ENCODE measurements at places on chromosomes 12 and 14.

DNA sequence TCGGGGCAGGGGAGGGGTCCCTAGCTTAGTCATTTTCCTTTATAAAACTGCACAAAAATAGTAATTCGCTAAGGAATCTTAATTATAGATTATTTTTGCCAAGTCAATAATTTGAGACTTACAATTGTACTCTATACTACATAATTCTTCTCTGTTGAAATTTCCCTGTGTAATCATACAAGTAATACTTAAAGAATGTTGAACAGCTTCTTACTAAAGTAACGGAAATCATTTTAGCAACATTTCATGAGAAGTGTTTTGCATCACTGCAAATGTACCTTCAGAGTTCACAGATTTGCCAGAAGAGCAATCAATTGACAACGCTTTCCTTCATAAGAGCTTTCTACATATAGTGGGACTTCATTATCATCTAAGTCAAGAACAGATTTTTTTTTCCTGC lies 7.9 kb upstream of the GNG2 start:
- no peak for DNase-seq

GRCh38 chr14:31712244-31713127 lies 151.3 kb downstream of the NUBPL start:
- DNase-seq: no peak

- DNase-seq: no peak
Observed at GRCh38 chr12:92132288-92132687, 13.4 kb downstream of the BTG1 start.

DNA sequence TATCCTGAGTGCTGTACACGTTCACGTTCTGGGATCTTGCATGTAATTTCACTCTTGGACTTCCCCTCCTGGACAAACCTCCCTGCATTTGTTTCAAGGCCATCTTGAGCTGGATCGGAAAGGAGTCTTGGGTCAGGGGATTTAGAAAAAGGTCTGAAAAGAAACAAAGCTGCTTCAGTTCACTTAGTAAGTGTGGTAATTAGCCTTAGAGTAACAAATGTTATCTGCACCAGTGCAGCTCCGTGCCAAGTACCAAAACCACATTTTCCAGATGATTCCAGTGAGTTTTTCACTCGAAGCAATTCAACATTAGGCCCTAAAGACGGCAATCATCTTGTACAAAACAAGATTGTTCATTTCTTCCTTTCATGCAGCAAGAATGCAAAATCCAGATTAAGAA lies 39.4 kb upstream of the ATXN2 start:
- DNase-seq: no peak

GRCh38 chr12:40002178-40003169 lies 103.4 kb downstream of the SLC2A13 start:
- no peak for DNase-seq

- no peak for DNase-seq
Observed at GRCh38 chr12:58138424-58138823, 197.1 kb downstream of the ATP23 start.

DNA sequence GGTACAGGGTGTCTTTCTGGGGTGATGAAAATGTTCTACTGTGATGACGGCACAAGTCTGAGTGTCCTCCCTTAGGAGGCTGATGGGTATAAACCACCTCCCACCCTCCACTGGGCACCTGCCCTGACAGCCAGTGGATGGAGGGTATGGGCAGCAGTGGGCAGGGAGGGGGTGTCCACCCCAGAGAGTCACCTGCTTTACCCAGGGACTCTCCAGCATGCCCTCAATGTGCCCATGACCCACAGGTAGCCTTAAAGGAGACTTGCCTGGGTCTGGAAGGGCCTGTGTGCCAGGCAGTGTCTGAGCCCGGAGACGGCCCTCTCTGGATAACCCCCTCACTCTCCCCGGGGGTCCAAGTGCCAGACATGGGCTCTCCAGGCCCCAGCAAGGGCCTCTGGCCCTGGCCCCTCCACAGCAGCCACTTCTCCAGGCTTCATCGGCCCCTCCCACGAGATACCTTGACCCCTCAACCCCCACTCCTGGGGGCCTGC lies 38.8 kb downstream of the CCNK start:
- DNase-seq: no peak

- DNase-seq: no peak
Observed at GRCh38 chr12:5817246-5817645, 127.8 kb downstream of the ANO2 start.

- DNase-seq: no peak
Observed at GRCh38 chr12:27821259-27821973, 41.4 kb upstream of the MANSC4 start.

- no peak for DNase-seq
Observed at GRCh38 chr14:69654116-69654515, 42.7 kb downstream of the SUSD6 start.
